ENCODE measurements at places on chromosomes 5 and 9.

GRCh38 chr5:140403613-140404012, 2.0 kb downstream of the ANKHD1 start:
- ATAC-seq, result no peak

GRCh38 chr5:95733107-95733665, 2.0 kb downstream of the RHOBTB3 start:
- no peak for ATAC-seq

GRCh38 chr5:167150661-167151060, 1140.8 kb upstream of the WWC1 start:
- no peak for ATAC-seq

DNA sequence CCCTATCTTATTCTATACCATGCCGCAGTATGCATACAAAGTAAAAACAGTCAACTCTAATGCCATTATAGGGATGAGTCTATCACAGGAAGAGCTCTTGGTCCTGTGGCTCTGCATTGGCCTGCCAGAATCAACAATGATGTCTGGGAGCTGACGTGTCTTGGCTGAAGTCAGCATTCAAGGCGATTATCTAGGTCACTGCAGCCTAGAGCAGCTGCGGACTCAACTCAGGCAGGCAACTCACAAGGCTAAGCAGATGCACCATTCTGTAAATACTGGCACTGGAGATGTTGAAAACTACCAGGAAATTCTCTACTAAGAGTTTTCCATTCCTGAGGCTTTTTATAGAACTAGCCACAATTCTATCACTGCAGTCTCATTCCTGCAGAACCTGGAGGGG, 13.3 kb downstream of the SPATA9 start:
- ATAC-seq, result no peak

- ATAC-seq, result no peak
Observed at GRCh38 chr5:122073864-122074263, 4.2 kb downstream of the LOX start.

- no peak for ATAC-seq
Observed at GRCh38 chr9:109270441-109270840, 50.4 kb downstream of the EPB41L4B start.

GRCh38 chr5:139655727-139656271, 7.7 kb downstream of the CXXC5 start:
- ATAC-seq, result no peak

- no peak for ATAC-seq
Observed at GRCh38 chr5:106530150-106530549, 1140.6 kb downstream of the EFNA5 start.

- no peak for ATAC-seq
Observed at GRCh38 chr9:76395381-76395780, 1.2 kb upstream of the RFK start.

- no peak for ATAC-seq
Observed at GRCh38 chr9:69542942-69543704, 129.0 kb downstream of the APBA1 start.

DNA sequence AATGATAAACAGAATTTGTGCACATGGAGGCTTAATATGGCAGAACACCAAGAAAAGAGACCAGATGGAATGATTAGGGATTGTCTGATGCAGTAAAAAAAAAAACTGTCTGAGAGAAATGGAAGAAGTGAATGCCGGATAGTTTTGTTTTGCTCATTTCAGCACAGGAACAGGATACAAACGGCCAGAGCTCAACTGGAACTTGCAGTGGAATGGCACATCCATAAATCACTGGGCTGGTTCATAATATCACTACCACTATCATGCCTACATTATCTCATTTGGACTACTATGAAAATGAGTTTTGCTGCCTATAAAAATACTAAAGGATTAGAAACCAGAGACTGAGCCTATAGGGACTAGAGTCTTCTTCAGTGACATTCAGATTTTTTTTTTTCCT, 9.7 kb downstream of the PTAR1 start:
- no peak for ATAC-seq

DNA sequence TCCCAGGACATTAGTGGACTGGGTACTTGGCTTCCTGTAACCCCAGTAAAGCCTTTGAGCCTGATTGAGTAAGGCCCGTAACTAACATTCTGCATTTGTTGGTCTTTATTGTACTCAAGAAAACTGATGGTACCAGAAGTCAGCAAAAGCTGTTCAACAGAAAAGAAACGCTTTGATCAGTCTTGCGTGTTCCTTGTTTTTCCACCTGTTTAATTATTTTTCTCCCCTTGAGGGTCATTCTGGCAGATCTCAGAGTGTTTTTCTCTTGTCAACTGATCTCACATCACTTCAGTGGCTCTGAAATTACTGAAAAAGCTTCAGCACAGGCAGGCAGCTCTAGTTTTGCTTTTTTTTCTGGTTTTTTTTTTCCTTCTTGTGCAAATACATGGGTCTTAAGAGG, 6.1 kb upstream of the TMEM268 start:
- no peak for ATAC-seq

DNA sequence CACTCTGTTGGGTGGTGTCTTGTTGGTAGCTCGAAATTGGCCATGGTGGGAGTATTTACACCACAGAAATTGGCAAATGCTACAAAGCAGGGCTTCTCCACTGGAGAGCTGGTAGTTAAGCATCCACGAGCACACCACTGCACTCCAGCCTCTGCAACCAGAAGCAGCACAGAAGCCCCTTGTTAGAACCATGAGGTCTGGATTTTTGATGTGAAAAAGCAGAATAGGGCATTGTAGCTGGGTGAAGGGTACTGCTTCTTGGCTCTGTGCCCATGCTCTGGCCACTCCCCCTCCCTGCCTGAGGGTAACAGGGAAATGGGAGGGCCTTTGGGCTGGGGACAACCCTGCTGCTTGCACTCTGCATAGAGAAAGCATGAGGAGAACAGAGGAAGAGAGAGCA, 81.2 kb upstream of the UBTD2 start:
- ATAC-seq, result no peak

DNA sequence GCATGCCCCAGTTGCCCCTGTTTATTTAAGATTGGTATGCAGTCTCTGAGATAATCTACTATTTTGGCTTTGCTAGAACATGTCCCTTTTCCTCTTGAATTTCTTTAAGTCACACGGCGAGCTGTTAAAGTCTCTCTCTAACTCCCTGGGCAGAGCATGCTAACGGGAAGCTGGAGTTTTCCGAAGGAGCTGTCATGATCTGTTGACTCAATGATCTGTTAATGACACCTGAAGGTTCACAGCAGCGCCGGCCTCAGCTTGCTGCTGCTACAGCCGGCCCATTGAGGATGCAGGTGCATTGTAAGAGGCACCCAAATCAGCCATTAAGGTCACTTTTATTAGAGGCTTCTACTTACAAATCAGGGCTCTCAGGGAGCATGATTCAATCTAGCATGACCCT, 1203.4 kb downstream of the MAT2B start:
- ATAC-seq, result no peak

GRCh38 chr5:141496038-141496437, 7.2 kb downstream of the PCDHGC5 start:
- ATAC-seq, result no peak

- no peak for ATAC-seq
Observed at GRCh38 chr5:40823459-40823858, 11.6 kb downstream of the RPL37 start.

- ATAC-seq, result no peak
Observed at GRCh38 chr9:91274949-91275492, 86.7 kb downstream of the AUH start.

- no peak for ATAC-seq
Observed at GRCh38 chr5:86354664-86355063, 263.1 kb upstream of the COX7C start.

- peak; percentile 64 for ATAC-seq
Observed at GRCh38 chr5:157046041-157046440, 12.9 kb downstream of the HAVCR1 start.

DNA sequence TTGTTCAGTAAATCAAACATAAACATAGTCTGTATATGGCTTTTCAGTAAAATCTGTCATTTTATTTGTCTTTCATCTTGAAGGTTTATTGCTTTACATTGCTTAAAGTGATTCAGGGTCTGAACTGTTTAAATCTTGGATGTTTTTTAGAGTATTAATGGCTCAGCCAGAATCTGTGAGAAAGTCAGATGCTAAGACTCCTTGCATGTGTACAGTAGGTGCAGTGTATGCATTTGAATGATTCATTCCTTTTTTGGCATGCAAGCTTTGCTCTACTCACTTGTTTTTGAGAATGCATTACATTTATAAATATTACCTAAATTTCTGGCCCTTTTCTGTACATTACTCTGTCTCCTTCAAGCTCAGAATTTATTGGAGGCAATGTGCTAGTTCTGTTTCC, 271.0 kb upstream of the RIOK2 start:
- ATAC-seq, result no peak

- no peak for ATAC-seq
Observed at GRCh38 chr5:59648949-59649921, 244.3 kb downstream of the PDE4D start.

GRCh38 chr5:78573318-78573717, 75.3 kb downstream of the LHFPL2 start:
- no peak for ATAC-seq

- no peak for ATAC-seq
Observed at GRCh38 chr5:32311404-32312196, 1.1 kb downstream of the MTMR12 start.

DNA sequence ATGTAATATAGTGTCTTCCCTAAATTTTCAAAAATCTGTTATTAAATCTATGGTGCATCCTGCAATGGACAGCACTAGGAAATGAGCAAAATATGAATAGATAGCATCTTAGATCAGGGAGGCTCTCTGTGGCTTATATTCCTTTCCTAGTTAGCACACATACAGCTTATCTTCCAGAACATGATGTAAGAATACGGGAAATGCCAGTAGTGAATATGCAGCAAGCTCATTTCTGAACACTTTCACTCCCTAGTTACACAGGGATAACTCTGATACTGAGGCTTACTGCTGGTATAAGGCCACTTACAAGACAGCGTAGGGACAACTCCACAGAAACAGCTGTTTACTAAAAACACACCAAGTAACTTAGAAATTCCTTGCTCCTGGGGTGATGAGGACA, 297.3 kb upstream of the SMARCA2 start:
- no peak for ATAC-seq

DNA sequence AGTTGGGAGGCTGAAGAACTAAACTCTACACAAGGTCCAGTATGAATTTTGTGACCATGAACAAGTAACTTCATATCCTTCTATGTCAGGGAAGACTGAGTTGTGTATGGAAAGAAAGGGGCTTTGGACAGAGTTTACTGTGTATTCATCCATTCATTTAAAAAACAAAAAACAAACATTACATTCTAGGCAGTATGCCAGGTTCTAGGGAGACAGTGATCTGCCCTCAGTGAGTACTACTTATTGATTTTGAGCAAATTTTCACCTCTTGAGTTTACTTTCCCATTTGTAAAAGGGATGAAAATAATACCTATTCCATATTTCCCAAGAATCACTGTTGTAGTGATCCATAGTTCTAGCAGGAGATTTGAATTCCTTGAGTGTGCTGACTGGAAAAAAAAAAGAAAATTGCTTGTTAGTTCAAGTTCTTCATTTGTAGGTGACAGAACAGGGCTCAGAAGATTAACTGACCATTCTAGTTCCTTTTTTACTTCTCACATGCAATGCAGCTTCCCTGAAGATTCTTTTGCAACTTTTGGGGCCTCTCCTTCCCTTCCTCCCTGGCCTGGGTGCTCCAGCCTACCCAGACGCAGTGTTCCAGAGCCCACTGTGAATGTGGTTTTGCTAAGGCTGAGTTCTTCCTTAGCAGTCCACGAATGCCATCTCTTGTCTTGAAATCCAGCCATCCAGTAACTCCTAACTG, 2.6 kb upstream of the GAPVD1 start:
- no peak for ATAC-seq

GRCh38 chr5:38467353-38468040, 88.9 kb downstream of the LIFR start:
- no peak for ATAC-seq

DNA sequence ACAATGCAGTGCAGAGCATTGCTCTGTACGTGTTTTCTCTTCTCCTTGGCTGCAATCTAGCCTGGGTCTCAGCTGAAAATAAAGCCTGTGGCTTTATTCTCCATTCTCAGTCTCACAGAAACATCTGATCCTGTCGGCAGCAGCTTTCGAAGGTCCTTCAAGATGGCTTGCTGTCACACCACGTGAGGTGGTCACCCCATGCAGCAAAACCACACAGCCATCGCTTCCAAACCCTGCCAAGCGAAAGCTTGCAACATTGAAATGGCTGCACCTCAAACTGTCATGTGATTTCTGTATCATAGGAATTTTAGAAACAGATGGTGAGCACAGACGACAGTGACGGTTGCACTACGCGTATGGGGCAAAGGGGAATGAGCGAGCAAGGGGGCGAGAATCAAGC, 98.5 kb upstream of the SMARCA2 start:
- no peak for ATAC-seq

- no peak for ATAC-seq
Observed at GRCh38 chr5:147391781-147392180, 118.1 kb downstream of the DPYSL3 start.

GRCh38 chr5:94811331-94811730, 192.9 kb downstream of the SLF1 start:
- no peak for ATAC-seq

- ATAC-seq, result no peak
Observed at GRCh38 chr5:141734501-141735229, 52.6 kb upstream of the ARAP3 start.

DNA sequence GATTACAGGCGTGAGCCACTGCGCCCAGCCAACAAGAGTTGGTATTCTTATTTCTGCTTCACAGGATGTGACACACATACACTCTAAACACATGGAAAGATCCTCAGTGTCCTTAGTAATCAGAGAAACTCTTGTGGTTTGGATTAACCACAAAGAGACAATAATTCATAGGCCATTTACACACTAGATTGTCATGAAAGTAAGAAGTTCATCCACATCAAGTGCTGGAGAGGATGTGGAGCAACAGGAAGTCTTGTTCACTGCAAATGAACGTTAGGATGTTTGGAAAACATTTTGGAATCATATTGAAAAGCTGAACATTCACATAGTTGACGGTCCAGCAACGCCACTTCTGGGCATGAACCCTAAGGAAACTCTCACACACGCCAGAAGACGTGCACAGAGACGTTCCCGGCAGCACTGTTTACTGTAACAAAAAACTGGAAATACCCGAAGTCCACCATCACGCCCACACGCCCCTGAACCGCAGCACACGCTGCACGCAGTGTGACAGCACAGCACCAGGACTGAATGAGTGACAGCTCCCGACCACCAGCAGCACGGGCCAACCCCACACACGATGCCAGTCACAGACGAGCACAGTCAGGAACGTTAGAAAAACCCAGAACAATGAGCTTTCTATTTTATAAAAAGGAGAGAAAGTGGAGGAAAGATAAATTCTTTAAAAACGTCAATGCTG, 87.6 kb downstream of the COL23A1 start:
- ATAC-seq, result no peak

All from activated CD4-positive, CD25-positive, alpha-beta regulatory T cell treated with anti-CD3 and anti-CD28 coated beads, Interleukin-2, amount 50 U/mL, for 24 hours (primary cell).